Hindlimb muscle (tissue), 1 donor: ENCODE measurements at places on chromosomes 7 and 10. TPM values are rescaled to one million over a fixed set of nuclear protein-coding genes. Genes with fewer than 3 reads are reported as not detected.

DNA sequence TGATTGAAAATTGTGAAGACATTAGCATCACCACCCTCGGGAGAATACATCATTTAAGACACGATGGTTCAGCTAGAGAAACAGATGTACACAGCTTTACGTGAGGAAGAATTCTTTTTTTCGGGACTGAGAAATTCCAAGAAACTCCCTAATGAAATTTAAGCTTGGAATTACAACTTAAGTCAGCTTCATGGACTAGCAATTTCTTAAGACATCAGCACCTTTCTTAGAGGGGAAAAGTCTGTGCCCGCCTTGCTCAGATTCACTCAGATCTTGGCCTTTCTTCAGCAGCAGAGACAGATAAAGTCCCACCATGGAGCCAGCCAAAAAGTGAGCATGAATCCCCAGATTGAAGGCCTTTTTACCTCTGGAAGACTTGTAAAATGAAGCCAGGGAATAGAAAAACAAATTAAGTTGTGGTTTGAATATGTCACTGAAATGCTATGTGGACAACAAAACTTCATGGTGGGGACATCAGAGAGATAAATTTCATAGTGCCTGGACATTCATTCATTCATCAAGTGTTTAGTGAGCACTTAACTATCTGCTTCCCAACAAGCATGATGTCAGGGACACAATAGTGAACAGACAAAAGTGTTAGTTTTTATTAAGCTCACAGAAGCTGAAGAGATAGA, 32.1 kb downstream of the PRKG1 start:
- no peak for DNase-seq

SERPINE1 gene
- polyA plus RNA-seq, result 5.7 TPM

DNA sequence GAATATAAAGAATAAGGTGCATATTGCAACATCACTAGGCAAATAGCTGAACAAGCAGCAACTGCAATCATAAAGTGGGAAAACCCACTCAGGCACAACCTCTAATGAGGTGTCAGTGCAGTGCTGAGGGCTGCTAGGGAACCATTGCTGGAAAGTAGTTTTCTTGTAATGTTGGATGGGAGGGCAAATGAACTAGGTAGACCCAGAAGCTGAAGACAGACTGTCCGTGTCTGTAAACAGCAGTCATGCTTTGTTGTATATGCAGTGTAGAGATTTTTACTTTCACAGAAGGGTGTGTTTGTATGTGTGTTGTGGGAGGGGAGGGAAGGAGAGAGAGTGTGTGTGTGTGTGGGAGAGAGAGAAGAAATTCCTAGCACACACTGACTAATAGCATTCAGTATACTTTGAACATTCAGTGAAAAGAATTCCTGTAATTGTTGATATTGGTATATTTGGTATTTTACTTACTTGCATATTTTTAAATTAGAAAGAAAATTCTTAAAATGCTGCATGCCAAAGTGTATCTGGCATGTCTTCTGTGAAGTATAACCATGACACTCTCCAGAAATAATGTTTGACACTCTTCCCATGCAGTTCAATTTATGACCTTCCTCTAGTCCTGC, 28.8 kb downstream of the ITGB8 start:
- no peak for DNase-seq

C10orf88 gene
- polyA plus RNA-seq, result 14.1 TPM

NPY gene
- polyA plus RNA-seq, result 3.8 TPM

GRCh38 chr7:128801003-128801402, 9.2 kb downstream of the CCDC136 start:
- DNase-seq, result no peak

- DNase-seq, result no peak
Observed at GRCh38 chr10:79402951-79403350, 42.5 kb downstream of the ZCCHC24 start.

GRCh38 chr10:132368881-132369635, 27.9 kb upstream of the PWWP2B start:
- no peak for DNase-seq

DNA sequence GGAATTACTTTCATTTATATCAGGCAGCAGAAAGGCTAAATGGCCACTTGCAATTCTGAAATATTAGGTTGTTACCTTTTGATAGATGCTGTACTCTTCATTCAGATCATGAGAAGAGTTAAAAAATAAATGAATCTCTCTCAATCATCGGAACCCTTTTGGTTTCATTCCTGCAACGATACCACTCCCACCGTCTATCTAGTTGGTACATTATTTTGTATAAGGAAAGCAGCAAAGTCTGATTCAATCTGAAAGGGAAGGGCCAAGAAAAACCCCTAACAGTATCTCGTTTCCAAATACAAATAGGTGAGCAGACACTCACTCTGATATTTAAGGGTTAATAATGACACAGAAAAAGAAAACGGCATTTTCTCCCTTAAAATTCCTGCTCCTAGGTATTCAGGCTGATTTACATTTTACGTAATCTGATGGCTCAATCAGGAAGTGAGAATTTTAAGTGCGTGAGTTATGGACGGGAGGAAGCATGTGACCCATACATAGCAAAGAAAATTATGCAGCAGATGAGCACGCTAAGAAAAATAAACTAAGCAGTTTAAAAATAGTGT, 209.4 kb upstream of the KLF14 start:
- DNase-seq, result no peak

DNA sequence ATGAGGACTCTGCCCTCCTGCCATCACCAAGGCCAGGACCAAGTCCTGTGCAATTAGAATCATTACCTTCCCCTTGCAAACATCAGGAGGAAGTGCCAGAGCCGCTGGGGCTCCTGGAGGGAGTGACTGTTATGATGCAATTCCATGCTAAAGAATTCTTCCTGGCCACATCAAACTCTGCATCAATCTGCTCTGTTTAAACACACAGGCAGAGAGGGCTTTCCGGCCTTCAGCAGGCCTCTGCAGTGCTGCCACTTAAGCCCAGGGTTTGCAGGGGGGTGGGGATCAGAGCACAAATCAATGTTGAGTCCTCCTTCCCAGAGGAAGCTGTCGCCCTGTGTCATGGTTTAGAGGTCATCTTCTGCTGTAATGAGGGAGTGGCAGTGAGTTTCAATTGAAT, 58.1 kb downstream of the CTBP2 start:
- no peak for DNase-seq

GRCh38 chr7:151758622-151759540, 118.0 kb downstream of the PRKAG2 start:
- no peak for DNase-seq

PSMC2 gene
- 90.3 TPM for polyA plus RNA-seq

GRCh38 chr10:32501906-32502305, 56.0 kb downstream of the CCDC7 start:
- no peak for DNase-seq

TWNK gene
- 9.9 TPM for polyA plus RNA-seq
